ENCODE measurements at places on chromosomes 2 and 18.

DNA sequence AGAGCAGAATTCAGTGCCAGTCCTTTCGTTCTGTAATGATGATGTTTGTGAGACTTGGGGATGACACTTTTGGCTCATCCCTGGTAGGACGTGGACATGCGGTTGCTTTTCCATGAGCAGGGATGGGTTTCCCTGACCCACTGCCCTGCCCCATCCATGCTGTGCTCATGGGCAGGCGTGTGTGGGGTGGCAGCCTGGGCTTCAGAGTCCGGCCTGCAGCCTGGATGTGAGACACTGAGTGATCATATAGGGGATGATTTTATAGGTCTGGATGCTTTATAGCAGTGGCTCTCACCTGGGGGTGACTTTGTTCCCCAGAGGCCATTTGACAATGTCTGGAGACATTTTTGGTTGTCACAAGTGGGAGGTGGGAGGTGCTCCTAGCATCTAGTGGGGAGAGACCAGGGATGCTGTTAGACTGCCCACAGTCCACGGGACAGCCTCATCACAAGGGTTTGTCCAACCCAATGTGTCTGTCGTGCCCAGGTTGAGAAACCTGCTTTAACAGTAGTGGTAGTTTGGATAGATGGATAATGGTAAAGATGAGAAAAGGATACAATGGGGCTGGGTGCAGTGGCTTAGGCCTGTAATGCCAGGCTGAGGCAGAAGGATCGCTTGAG lies 38.9 kb downstream of the LDLRAD4 start:
- no peak for DNase-seq

DNA sequence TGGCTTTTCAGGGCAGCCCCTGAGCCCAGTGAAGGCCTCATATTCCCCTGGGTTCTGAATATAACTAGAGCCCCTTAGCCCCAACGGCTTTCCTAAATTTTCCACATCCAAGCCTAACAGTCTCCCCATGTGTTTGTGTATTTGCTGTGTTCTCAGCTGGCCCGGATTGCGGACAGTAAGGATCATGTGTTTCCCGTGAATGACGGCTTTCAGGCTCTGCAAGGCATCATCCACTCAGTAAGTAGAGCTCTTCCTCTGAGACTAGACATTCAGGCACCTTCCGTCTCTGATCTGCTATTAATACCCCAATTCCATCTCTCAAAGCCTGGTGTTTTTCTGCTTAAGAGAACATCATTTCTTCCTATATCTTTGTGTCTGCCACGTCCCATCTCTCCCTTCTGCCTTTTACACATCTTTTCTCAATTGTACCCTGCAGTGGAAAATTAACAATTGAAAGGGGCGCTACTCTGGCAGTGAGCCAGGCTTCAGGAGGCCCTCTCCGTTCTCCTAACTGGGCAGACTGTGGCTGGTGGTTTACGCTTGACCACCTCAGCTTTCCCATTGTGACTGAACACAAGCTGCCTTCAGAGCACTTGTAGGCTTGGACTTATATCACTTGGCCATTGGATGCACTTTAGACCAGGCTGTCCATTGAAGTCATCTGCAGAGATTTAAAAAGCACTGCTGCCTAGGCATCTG lies 64.4 kb downstream of the ANTXR1 start:
- DNase-seq = no peak

GRCh38 chr2:101466426-101466825 lies 8.5 kb downstream of the RFX8 start:
- DNase-seq = peak; percentile 76

DNA sequence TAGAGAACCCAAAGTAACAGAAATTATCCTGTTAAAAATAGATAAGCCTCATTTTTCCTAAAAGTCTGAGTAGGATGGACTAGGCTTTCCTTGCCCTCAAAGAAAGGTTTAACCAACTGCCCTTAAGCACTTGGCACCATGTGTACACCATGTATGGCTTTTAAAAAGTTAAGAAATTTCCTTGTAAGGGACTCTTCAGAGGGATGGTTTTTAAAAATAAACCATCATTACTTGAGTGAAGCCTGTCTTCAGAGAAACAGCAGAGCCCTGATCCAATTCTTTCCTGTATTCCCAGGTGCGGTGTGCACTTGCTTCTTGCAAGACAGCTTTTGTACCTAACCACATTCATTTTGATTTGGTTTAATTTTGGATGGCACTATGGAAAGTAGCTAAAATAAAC lies 1.1 kb upstream of the NEMP2 start:
- DNase-seq = peak; percentile 55

DNA sequence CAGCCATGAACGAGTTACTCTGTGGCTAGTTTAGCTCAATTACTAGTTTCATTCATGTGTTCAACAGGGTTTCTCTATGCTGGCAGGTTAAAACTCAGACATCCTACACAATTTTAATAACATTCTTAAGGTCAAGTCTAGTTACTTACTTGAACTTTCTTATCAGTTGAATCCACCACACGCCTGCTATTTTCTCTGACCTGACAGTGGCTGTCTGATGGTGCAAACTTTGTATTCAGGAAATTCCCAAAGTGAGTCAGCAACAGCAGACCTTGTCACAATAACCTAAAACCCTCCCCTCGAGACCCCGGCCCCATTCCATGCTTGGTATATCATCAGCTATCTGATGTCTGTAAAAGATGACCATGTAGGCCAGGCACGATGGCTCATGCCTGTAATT lies 20.8 kb upstream of the CIDEA start:
- DNase-seq = no peak

- DNase-seq = no peak
These were observed 83.6 kb upstream of the ST3GAL5 start for GRCh38 chr2:85972355-85972754.

DNA sequence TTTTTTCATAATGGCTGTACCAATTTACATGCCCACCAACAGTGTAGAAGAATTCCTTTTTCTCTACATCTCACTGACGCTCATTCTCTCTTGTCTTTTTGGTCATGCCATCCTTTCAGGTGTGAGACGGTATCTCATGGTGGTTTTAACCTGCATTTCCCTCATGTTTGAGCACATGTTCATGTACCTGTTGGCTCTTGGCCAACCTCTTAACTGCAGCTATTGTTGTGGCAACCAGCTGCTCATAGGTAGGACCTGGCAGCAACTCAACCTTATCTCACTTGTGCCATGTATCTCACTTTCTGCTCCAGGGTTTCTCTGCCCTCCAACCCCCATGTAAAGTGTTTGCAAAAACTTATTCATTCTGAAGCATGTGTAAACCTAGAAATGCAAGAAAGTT lies 167.5 kb downstream of the UPP2 start:
- DNase-seq = no peak

- no peak for DNase-seq
These were observed 37.8 kb downstream of the KCTD18 start for GRCh38 chr2:200471928-200472645.

- DNase-seq = no peak
These were observed 45.1 kb downstream of the CCDC93 start for GRCh38 chr2:117968722-117969121.

GRCh38 chr2:154974041-154974440 lies 275.5 kb downstream of the KCNJ3 start:
- DNase-seq = no peak

DNA sequence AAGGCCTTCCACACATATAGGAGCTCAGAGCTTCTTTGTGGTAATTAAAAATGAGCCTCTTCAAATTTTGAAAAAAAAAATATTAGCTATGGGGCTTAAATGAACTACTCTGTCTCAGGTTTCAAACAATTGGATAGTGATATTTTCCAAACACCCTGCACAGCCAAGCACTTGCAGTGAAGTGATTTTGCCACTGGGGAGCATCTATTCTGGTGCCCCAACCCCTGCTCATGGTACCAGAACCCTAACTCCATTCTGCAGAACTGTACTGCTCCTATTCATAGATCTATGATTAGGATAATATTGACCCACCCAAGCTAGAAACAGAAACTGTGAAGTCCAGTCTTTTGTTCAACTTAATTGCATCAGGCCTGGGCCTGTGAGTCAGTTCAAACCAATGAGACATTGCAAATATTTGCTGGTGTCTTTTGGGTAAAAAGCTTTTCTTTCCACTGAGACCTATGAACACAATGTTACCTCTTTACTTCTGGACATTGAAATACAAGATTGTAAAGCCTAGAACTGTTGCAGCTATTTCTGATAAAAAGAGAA lies 324.0 kb downstream of the GALNT13 start:
- no peak for DNase-seq

DNA sequence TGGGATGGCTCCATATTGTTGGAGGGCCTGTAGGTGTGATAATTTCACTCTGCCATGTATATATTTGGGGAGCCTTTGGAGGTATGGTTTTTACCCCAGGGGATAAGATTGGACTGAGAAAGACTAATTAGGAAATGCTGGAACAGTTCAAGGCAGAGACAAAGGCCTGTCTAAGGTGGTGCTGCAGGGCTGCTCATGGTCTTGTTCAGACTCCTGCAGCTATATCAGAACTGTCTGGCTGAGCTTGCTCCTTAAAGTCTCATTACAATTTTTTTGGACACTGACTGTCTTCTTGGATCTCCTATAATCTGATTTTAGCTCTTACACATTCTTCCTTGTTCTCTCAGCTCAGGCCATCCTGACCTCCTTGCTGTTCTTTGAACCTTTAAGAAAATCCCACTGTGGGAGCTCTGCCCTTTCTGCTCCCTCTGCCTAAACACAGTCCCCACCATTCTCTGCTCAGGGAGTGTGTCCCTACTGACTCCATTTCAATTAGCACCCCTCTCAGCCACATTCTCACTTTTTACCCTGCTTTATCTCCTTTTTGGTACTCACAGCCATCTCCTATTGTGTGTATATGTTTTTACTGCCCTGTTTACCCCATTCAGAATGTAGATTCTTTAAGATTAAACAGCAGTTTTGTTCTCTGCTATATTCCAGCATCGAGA lies 468.7 kb upstream of the FANCL start:
- no peak for DNase-seq

DNA sequence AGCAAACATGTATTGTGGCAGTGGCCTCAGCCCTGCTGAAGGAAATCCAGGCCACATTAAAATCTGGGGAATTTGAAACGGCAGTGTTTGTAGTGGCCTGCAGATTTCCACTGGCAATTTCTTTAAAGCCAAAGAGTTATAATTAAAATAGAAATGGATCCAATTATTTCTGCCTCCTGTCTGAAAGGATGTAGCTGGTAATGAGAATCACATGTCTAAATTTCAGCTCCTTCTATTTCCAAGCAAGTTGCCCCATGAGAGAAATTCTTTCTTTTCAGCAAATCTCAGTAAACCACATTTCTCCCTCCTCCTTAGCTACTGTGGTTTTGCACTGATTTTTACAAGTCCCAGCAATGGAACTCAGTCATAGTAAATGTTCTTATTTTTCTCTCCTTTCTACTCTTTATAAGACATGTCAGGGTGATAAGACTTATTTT lies 55.4 kb upstream of the ZNF396 start:
- DNase-seq = no peak

GRCh38 chr2:222470802-222471468 lies 46.6 kb downstream of the SGPP2 start:
- no peak for DNase-seq

- DNase-seq = no peak
These were observed 107.2 kb downstream of the FEZ2 start for GRCh38 chr2:36490749-36491148.

DNA sequence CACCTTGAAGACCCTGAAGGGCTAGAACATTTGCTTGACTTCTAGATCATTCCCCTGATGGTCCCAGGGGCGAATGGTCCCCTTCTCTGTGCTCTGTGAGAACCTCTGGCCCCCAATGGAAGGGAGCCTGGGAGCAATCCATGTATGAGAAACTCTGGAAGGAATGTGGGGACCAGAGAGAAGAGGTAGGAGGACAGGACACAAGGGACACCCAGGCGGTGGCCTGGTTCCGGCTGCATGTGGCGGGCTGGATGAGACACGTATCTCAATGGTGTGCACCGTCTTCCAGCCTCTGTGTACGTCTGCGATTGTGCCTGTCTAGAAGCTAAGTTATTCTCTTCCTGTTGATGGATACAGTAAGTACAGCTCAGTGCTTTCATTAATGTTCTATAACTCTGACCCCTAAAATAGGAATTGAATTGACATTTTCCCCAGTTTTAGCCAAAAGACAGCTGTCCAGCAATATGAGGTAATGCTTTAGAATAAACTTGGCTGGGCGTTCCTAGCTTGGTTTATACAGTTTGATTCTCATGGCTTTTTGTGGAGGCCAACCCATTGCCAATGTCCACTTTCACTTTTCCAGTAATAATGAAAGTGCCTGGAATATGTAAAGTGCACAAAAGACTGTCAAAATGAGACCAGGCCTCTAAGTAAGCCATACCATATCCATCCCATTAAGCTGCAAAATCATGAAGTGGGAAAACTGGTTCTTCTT lies 30.1 kb upstream of the COPS8 start:
- no peak for DNase-seq

GRCh38 chr2:33552758-33553461 lies 46.2 kb downstream of the FAM98A start:
- no peak for DNase-seq

DNA sequence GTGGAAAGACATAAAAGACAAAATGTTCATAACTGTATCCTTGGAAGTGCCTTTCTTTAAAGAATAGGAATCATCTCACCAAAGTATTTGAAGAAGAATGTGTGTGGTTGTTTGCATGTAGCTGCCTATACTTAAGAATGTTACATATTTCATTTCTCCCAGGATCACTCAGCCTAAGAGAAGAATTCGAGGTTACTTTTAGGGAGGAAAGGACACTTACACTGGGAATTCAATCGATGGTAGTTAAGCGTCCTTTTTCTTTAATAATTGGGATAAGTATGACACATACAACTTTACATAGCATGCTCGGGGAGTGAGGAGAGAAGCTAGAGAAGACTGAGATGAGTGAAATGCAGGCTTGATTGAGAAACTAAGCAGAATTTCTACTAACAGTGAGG lies 22.0 kb upstream of the CYP1B1 start:
- DNase-seq = no peak

- DNase-seq = peak; percentile 74
These were observed 814 bp upstream of the RAB1A start for GRCh38 chr2:65130664-65131175.

DNA sequence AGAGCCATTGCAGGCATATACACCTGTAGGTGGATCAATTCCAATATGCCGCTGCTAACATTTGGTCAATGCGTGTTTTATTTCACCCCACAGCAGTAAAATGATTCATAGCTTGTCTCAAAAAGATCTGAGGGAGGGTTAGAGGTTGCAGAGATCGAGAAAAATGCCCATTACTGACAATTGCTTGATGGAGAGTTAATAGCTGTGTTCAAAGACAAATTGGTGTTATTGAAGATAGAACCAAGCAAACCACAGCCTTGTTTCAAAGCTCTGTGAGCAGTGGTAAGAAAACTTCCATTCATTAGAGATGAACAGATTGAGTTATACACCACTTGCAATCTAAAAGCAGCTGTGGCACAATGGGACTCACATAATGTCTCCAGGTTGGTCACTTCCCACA lies 95.4 kb downstream of the KCNE4 start:
- DNase-seq = no peak

GRCh38 chr18:12238826-12239225 lies 15.3 kb upstream of the CIDEA start:
- DNase-seq = no peak

GRCh38 chr18:13447621-13448334 lies 229.2 kb downstream of the LDLRAD4 start:
- no peak for DNase-seq

- no peak for DNase-seq
These were observed 134.8 kb upstream of the NCK2 start for GRCh38 chr2:105609746-105610402.

- no peak for DNase-seq
These were observed 81.2 kb downstream of the GBX2 start for GRCh38 chr2:236086971-236087465.
